Diencephalon (tissue), 1 donor: ENCODE measurements at places on chromosomes 2 and 18. TPM values are rescaled to one million over a fixed set of nuclear protein-coding genes. Genes with fewer than 3 reads are reported as not detected.

The MAP3K19 gene
- 9.5 TPM for total RNA-seq

The ANKRD30B gene
- total RNA-seq, result 3.9 TPM

The GPBAR1 gene
- total RNA-seq, result not detected

The HMSD gene
- total RNA-seq, result 0.69 TPM

The SCN9A gene
- 114 TPM for total RNA-seq

The EVX2 gene
- total RNA-seq, result not detected

The FOXI3 gene
- total RNA-seq, result not detected

The IGFBP2 gene
- total RNA-seq, result 98.7 TPM

The TUBA3E gene
- total RNA-seq, result not detected

The IL36B gene
- total RNA-seq, result not detected

The GALNT13 gene
- total RNA-seq, result 37.8 TPM

The SLC5A7 gene
- 14.3 TPM for total RNA-seq

The RNF25 gene
- 27.9 TPM for total RNA-seq

The CBLN2 gene
- total RNA-seq, result 127 TPM

The TXNDC9 gene
- 56.1 TPM for total RNA-seq

The MC2R gene
- not detected for total RNA-seq

The KCNG2 gene
- 0.69 TPM for total RNA-seq

The IL36A gene
- total RNA-seq, result not detected

The NT5C1B gene
- not detected for total RNA-seq

The RAX gene
- 0.23 TPM for total RNA-seq

The PROKR1 gene
- 1.8 TPM for total RNA-seq

The DYNAP gene
- not detected for total RNA-seq

The ESPNL gene
- total RNA-seq, result 0.23 TPM

The SKA1 gene
- total RNA-seq, result 5.5 TPM

The RMND5A gene
- total RNA-seq, result 58.8 TPM

The ACKR3 gene
- total RNA-seq, result 12.7 TPM

The BOLL gene
- total RNA-seq, result 1.4 TPM

The HSPE1 gene
- 93.7 TPM for total RNA-seq

The PLEKHH2 gene
- 7.6 TPM for total RNA-seq

The IRS1 gene
- 10.8 TPM for total RNA-seq

The SERPINB11 gene
- total RNA-seq, result not detected

The CRYGC gene
- total RNA-seq, result not detected

The MROH2A gene
- under 0.01 TPM for total RNA-seq

The COPS8 gene
- total RNA-seq, result 212 TPM

The ADAM23 gene
- total RNA-seq, result 44.1 TPM

The CNGA3 gene
- 6.0 TPM for total RNA-seq

The GPR39 gene
- total RNA-seq, result 1.2 TPM

The LYPD1 gene
- total RNA-seq, result 77.0 TPM

The C2orf66 gene
- 0.69 TPM for total RNA-seq

The CHST9 gene
- 7.2 TPM for total RNA-seq

The TFPI gene
- total RNA-seq, result 85.3 TPM

The SGPP2 gene
- total RNA-seq, result 4.8 TPM

The ATOH8 gene
- 3.2 TPM for total RNA-seq

The CAB39 gene
- total RNA-seq, result 148 TPM

The TCF23 gene
- total RNA-seq, result not detected

The RUFY4 gene
- total RNA-seq, result 0.23 TPM

The MYO5B gene
- total RNA-seq, result 6.5 TPM

The PROC gene
- 0.92 TPM for total RNA-seq

The AMER3 gene
- 33.7 TPM for total RNA-seq

The TNFRSF11A gene
- 0.46 TPM for total RNA-seq

The AP1S3 gene
- 8.8 TPM for total RNA-seq

The PPP4R3B gene
- 114 TPM for total RNA-seq

The HOXD11 gene
- not detected for total RNA-seq

The TBR1 gene
- 3.9 TPM for total RNA-seq

The CD226 gene
- total RNA-seq, result 1.8 TPM

The WDCP gene
- total RNA-seq, result 19.1 TPM

The CABYR gene
- total RNA-seq, result 19.6 TPM

The SS18 gene
- 61.1 TPM for total RNA-seq

The SRD5A2 gene
- 0.23 TPM for total RNA-seq

The RPRM gene
- total RNA-seq, result 21.5 TPM
